ENCODE measurements at places on chromosomes 3 and 15. TPM values are rescaled to one million over a fixed set of nuclear protein-coding genes. Genes with fewer than 3 reads are reported as not detected.

Gene CDCP1
- not detected for total RNA-seq

Gene VGLL3
- 4.2 TPM for total RNA-seq

Gene ALDH1A3
- total RNA-seq, result 5.8 TPM

Gene TMEM266
- total RNA-seq, result not detected

Gene GABRA5
- total RNA-seq, result not detected

All from endothelial cell of umbilical vein (primary cell).